ENCODE measurements at places on chromosomes 3 and 15.

DNA sequence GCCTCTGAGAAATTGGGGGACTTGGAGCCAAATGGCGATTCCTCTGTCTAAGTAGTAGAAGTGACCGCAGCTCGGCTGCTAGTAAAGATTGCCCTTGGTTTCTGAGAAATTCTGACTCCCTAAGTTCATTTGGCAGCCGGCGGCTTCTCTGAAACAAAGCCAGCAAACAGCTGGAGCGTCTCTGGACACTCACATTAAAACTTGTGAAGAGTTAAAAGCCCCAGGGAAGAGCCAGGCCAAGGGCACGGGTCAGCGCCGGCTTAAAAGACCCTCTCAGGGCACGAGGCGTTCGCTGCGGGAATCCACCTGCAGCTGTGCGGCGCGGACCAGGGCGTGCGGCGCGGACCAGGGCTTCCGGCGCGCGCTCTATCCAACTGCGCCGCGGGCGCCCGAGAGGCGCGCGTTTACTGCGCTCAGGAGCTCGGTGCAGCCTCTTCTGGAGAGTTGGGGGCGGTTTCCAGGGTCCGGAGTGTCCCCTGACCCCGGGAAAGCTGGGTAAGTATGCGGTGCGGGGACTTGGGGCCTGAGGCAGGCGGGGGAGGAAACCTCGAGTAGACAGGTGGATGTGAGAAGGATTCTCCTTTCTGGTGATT is at the start of gene COL6A5:
COL6A5 (plus strand) TSS at position 186 of the 593 bp plus-strand sequence. CDS start 27,967 bp downstream, outside the sequence.
- no peak for DNase-seq

DNA sequence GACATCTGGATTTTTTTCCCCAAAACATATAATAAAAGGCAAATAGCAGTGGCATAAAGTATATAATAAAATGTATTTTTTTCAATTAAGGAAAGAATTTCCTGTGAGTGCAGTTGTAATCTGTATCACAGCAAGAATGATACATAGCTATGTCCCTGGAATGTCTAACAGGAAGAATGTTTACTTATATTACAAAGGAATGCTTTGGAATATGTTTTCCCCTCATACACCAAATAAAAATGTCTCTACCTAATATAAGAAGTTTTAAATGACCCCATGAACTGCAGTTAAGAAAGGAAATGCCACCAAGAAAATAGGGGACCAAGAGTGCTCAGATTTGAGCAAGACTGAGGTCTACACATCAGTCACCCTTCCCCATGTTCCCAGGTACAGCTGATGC is 38.0 kb upstream of the ATP11B start:
- DNase-seq = no peak

GRCh38 chr3:59714066-59714465 is 664.2 kb upstream of the CFAP20DC start:
- no peak for DNase-seq

GRCh38 chr3:50472958-50473357 is 30.5 kb downstream of the CACNA2D2 start:
- DNase-seq = no peak

DNA sequence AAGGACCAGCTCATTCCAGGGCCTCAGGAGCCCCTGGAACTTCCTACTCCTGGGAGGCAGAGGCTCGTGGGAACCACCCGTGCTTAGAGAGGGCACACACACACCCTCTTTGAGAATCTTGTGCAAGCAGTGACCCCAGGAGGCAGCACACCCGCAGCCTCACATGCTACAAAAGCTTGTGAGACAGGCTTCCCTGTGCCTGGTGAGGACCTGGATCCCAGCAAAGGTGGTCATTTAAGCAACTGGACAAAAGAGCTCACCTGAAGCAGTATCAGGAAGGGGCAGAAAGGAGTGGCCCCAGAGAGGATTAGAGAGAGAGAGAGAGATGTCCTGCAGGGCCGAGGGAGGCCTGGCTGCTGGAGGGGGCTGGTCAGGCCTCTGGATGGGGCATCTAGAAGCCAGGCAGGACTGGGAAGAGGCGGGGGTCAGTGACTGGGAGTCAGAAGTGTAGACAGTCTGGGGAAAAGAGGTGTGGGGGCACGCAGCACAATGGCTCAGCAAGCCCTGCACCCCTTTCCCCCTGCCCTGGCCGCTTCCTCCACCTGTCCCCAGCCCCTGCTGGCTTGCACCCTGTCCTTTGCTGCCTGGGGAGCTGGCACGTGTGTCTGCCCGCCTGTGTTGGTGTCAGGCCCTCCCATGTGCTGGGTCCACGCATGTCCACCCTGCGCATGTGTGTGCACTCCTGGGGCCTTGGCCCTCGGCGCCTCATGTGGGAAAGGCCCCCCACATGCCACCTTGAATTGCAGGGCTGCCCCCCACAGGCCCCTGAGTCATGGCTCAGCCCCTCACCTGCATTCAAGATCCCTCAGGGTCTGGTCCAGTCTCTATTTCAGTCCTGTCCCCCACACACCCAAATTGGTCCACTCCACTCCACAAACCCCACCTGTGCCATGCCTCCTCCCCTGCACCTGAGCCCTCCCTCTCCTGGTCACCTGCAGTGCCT is 36.9 kb downstream of the TSPAN3 start:
- no peak for DNase-seq

GRCh38 chr3:189712906-189713483 is 81.8 kb downstream of the TP63 start:
- no peak for DNase-seq

DNA sequence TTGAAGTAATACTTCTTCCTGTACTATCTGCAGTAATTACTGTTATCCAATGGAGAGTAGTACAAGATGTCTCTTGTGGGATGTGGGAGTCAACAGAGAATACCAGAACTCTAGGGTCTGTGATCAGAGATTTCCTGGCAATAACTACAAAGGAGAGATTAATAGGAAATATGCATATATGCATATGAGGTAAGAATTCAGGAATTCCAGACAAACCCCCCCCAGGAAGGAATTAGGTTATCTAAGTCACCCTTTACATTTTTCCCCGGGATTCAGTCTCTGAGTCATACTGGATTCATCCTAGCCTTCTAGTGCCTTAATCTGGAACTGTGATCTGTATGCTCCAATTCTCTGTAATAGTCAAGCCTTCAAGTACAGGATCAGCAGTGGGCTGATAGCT is 49.4 kb downstream of the GTF2E1 start:
- DNase-seq = no peak

- no peak for DNase-seq
These were observed 92.3 kb downstream of the ATP10A start for GRCh38 chr15:25770618-25771337.

DNA sequence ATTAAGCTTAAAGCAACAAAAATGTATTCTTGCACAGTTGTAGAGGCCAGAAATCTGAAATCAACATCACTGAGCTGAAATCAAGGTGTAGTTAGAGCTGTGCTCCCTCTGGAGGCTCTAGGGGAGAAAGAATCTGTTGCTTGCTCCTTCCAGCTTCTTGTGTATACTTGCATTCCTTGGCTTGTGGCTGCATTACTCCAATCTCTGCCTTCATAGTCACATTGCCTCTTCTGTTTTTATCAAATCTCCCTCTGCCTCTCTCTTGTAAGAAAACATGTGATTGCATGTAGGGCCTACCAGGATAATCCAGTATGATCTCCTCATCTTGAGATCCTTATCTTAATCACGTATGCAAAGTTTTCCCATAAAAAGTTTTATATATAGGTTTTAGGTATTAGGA is 487.9 kb upstream of the SGO1 start:
- no peak for DNase-seq

- DNase-seq = no peak
These were observed 18.5 kb downstream of the RYK start for GRCh38 chr3:134232151-134232550.

GRCh38 chr3:99442599-99442998 is 195.8 kb upstream of the COL8A1 start:
- no peak for DNase-seq

GRCh38 chr15:99143655-99144610 is 39.1 kb downstream of the SYNM start:
- no peak for DNase-seq

DNA sequence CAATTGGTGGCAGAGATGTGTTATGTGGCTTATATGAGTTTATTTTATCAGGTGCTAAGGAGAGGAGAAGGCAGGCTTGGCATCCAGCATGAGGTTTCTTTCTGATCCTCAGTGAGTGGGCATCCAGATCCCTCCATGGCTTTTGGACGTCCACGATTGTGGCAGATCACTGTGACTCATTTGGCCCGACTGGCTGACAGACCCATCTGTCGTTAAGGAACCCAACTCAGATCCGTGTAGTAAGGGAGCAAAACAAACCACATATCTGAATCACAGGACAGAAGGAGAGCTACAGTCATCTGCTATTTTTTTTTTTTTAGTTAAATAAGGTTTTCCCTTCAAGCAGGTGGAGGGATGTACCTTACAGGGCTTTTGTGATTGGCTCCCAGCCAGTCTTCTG is 197.0 kb upstream of the KCNH8 start:
- no peak for DNase-seq

DNA sequence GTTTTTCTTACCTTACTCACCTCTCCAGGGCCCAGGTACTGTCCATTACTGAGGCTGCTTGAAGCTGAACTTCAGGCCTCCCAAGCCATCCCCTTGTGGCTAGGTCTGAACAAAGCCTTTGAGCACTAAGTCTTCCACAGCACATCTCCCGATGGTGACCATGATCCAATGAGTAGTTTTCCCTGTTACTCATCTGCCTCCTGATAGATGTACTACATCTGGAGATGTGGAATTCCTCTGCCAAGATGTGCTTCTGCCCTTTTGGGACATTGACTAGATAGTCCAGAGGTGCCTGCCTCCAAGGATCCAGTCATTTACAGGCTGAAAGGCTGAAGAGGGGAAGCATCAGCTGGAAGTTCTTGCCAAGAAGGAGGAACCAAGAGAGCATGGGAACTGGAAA is 28.9 kb upstream of the SLC35G2 start:
- DNase-seq = no peak

- DNase-seq = no peak
These were observed 172.7 kb downstream of the GHSR start for GRCh38 chr3:172275586-172275985.

- no peak for DNase-seq
These were observed 712.4 kb downstream of the GRM7 start for GRCh38 chr3:7573330-7573729.

- no peak for DNase-seq
These were observed 8.7 kb downstream of the DCUN1D1 start for GRCh38 chr3:182971637-182972036.

- DNase-seq = no peak
These were observed 24.8 kb downstream of the AADAC start for GRCh38 chr3:151838574-151839312.

DNA sequence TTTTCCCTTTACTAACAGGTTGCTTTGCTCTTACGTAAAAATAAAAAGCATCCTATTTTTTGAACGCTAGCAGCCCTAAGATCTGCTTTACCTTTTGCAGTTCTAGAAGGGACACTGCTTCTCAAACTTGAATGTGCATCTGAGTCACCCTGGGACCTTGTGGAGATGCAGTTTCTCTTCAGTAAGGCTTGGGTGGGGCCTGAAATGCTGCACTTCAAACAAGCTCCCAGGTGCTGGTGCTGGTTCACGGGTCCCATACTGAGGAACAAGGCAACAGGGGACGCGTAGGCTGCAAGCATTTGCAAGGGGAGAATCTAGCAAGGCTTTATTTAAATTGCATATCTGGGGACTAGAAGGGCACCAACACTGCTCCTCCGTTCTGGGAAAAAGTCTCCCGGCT is 30.0 kb downstream of the MB21D2 start:
- no peak for DNase-seq

DNA sequence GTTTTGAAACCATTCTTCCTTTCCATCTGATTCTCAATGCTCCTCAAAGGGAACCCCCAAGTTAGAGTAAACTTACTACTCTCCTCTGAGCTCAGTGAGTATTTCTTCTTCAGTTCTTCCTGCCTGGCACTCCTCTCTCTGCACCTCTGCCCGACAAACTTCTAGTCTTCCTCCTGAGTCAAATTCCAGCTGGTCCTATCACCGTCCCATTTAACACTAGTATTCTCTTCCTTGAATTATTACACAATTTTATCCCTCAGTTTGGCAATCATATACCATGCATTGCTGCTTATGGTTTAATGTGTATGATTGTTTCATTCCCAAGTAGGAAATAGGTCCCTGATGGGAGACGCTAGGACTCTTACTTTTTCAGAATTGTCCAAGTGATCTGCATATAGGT is 279.7 kb downstream of the MECOM start:
- DNase-seq = no peak

DNA sequence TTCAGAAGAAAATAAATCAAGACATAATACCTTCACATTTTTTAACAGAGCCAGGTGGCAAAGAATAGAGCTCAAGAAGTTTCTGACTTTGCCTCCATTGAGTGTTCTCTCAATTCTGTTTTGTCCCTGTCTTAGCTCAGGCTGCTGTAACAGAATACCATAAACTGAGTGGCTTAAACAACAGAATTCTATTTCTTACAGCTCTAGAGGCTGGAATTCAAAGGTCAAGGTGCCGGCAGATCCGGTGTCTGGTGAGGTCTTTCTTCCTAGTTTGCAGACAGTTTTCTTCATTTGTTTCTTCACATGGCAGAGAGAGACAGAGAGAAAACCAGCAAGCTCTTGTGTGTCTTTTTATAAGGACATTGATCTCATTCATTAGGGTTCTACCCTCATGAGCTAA is 25.6 kb downstream of the IQCH start:
- no peak for DNase-seq

DNA sequence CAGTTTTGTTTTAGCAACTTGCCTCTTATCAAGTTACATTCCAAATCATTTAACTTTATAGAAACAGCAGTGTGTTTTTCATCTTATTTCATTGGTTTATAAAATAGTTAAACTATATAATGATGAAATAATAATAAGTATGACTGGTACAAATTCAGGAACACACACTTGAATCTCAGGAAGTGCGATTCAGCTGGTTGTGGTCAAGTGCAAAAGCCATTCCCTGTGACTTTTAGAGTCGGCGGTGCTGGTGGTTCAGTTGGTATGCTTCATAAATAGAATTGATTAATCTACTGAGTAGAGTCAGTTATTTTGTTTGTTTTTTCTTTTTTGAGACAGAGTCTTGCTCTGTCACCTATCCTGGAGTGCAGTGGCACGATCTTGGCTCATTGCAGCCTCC is 22.7 kb downstream of the SACM1L start:
- DNase-seq = no peak

DNA sequence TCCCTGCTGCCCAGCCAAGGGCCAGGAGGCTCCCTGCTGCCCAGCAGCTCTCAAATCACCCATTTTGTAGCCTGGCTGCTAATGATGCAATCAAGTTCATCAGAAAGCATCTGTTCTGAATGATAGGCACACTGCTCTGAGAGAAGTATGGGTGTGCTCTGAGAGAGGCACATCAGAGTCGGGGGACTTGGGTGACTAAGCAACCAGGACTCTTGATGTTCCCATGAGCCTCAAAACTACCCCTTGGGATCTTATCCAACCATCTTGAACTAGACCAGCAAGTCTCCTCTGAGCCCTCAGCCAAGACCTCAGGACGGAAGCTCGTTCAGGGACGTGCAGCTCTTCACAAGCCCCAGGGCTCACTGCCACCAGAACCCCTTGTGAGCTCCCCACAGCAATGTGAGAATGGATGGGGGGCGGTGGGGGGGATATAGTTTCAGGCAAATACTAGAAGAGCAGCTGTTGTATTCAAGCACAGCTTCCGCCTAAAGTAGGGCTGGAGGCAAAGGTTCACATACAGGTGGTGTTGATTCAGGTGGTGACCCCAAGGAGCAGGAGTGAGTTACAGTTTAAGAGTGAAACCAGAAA is 52.2 kb upstream of the HES1 start:
- DNase-seq = no peak

All from effector CD8-positive, alpha-beta T cell (primary cell).